ENCODE measurements at places on chromosomes 13 and 19. TPM values are rescaled to one million over a fixed set of nuclear protein-coding genes. Genes with fewer than 3 reads are reported as not detected.

The CRX gene
- total RNA-seq: not detected

The ZNF418 gene
- total RNA-seq: 8.8 TPM

The CGB1 gene
- not detected for total RNA-seq

The IZUMO1 gene
- 0.50 TPM for total RNA-seq

The MCF2L gene
- 50.4 TPM for total RNA-seq

The SSC5D gene
- total RNA-seq: 3.8 TPM

The SIGLECL1 gene
- not detected for total RNA-seq

- DNase-seq: no peak
- peaks cover 13% of the 10 kb centered on the region for H3K36me3 ChIP-seq
- H3K27me3 ChIP-seq: no peaks in the 10 kb centered on the region
- H3K4me3 ChIP-seq: no peak overlapping the region
These were observed 36.6 kb downstream of the ZSWIM4 start for GRCh38 chr19:13831537-13832467.

GRCh38 chr19:3782903-3783302 lies 3.3 kb downstream of the MATK start:
- no peak overlapping the region for H3K27ac ChIP-seq
- no peaks in the 10 kb centered on the region for H3K36me3 ChIP-seq
- no peak for DNase-seq
- no peak overlapping the region for H3K4me3 ChIP-seq
- peaks cover 6% of the 10 kb centered on the region for H3K27me3 ChIP-seq

DNA sequence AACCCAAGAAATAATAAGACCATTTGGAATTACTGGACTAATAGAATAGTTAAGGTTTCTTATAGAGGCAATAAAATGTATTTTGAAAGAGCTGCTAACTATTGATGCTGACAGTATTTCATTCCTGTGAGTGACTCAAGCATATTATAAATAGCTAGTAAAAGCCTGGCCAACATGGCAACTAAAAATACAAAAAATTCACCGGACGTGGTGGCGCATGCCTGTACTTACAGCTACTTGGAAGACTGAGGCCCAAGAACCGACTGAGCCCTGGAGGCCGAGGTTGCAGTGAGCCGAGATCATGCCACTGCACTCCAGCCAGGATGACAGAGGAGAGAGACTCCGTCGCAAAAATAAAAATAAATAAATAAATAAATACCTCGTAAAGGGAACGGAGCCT lies 5.4 kb upstream of the ICAM3 start:
- H3K4me1 ChIP-seq: no peaks in the 10 kb centered on the region
- no peak overlapping the region for H3K4me3 ChIP-seq
- no peak for DNase-seq
- no peak overlapping the region for H3K27ac ChIP-seq
- H3K36me3 ChIP-seq: peaks cover 4% of the 10 kb centered on the region

DNA sequence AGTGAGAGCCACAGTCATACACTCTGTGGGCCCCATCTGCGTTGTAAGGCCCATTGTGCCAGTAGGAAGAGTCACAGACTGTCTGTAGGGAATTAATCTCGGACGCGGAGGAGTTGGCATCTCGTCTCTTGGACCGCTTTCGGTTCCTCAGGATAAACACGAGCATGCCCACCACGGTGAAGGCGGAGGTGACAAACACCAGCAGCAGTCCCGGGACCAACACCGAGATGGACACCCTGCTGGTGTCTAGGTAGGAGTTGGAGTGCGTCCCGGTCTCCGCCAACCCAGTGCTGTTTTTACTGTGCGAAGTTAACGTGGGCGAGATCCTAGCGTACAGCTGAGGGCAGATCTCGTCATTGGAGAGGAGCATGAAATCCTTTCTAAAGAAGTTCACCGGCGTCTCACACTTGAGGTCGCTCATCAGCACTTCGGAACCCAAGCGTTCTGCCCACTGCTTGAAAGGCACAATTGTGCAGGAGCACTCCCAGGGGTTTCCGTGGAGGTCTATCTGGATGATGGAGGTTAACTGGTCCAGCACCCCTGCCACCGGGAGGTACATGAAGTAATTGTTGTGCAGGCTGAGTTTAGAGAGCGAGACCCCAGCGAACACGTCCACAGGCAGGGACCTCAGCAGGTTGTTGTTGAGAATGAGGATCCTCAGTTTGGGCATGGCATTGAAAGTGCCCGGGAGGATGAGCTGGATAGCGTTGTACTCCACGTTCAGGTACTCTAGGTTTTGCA lies 2.7 kb downstream of the SLITRK1 start:
- H3K27me3 ChIP-seq: peaks cover 25% of the 10 kb centered on the region
- H3K27ac ChIP-seq: no peak overlapping the region
- DNase-seq: no peak
- no peak overlapping the region for H3K4me3 ChIP-seq

DNA sequence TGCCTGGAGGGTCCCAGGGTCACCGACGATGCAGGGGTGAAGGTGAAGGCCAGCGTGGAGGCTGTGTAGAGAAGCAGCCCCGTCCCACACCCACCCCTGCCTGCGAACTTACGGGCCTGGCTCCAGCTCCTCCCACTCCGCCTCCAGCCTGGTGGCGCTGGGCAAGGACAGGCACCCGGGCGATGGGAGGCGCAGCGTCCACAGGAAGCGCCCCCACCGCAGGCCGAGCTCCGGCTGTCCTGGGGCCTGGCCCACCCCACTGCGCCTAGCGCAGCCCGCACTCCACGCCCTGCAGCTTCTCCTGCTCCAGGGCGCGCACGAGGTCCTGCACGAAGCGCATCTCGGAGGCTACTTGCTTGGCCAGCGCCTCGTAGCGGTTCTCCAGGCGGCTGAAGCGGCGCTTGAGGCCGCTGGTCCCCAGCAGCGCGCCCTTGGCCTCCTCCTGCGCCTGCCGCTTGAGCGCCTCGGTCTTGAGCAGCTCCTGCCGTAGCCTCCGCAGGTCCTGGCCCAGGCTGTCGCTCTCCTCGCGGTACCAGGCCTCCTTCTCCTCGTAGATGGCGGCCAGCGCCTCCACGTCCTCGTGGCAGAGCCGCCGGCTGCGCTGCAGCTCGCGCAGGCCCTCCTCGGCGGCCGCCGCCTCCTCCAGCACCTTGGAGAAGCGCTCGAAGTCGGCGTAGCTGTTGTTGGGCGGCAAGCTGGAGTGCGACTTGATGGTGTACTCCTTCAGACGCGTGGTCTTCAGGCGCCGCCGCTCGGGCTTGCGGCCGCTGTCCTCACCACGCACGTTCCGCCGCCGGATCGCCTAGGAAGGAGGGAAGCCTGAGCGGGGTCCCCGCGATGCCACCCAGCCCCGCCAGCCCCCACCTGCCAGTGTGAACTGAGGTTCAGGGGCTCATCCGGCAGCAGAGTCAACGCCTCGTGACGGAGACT lies 11.8 kb downstream of the DAPK3 start:
- no peaks in the 10 kb centered on the region for H3K27me3 ChIP-seq
- H3K4me1 ChIP-seq: peaks cover 8% of the 10 kb centered on the region
- peak overlapping the region; percentile 37 for H3K27ac ChIP-seq
- H3K4me3 ChIP-seq: no peak overlapping the region

DNA sequence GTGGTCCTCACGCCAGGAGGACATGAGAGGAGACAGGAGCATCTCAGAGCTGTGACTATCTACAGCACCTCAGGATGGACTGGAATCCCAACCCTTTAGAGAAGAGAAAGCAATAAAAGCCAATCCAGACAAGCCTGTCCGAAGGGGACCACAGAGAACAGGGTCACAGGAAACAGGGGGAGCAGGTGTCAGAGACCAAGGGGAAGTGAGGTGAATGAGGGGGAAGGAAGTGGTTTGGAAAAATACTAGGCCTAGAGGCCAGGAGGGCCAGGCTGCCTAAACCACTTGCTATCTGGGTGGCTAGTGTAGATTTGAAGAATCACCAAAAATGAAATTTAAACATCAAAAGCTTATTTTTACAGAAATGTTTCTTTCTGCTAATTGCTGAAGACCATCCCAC lies 16.2 kb downstream of the TMTC4 start:
- no peaks in the 10 kb centered on the region for H3K27me3 ChIP-seq
- no peak overlapping the region for H3K27ac ChIP-seq
- no peaks in the 10 kb centered on the region for H3K36me3 ChIP-seq

GRCh38 chr19:3370214-3370720 lies 3.9 kb downstream of the NFIC start:
- peak overlapping the region; percentile 99 for H3K27ac ChIP-seq
- no peaks in the 10 kb centered on the region for H3K36me3 ChIP-seq
- no peak for DNase-seq
- H3K4me3 ChIP-seq: peak overlapping the region; percentile 81
- H3K4me1 ChIP-seq: peaks cover 5% of the 10 kb centered on the region

DNA sequence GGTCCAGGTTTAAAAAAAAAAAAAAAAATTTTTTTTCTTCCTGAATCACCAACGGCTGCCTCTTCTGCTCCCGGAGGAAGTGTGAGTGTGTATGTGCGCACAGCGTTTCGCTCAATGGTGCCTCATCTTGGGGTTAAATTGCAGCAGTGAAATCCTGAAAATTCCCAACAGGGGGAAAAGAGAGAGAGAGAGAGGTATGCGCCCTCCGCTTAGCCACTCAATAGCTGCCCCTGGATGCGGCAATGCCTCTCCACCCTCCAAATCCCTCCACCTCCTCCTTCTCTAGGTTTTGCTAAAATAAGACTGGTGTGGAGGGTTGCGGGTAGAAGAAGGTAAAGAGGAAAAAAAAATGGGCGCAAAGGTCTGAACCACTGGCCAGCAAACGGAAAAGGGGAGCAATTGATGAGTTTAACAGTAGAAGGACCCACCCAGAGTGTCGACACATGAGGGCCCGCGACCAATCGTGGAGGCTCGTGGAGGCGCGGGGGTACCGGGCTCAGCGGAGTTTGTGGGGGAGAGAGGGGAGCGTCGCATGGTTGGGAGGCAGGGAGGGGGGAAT lies 853 bp upstream of the CACNA1A start:
- no peak overlapping the region for H3K4me3 ChIP-seq
- H3K27me3 ChIP-seq: peaks cover 10% of the 10 kb centered on the region
- peaks cover 5% of the 10 kb centered on the region for H3K4me1 ChIP-seq
- no peak overlapping the region for H3K27ac ChIP-seq
- H3K36me3 ChIP-seq: no peaks in the 10 kb centered on the region

DNA sequence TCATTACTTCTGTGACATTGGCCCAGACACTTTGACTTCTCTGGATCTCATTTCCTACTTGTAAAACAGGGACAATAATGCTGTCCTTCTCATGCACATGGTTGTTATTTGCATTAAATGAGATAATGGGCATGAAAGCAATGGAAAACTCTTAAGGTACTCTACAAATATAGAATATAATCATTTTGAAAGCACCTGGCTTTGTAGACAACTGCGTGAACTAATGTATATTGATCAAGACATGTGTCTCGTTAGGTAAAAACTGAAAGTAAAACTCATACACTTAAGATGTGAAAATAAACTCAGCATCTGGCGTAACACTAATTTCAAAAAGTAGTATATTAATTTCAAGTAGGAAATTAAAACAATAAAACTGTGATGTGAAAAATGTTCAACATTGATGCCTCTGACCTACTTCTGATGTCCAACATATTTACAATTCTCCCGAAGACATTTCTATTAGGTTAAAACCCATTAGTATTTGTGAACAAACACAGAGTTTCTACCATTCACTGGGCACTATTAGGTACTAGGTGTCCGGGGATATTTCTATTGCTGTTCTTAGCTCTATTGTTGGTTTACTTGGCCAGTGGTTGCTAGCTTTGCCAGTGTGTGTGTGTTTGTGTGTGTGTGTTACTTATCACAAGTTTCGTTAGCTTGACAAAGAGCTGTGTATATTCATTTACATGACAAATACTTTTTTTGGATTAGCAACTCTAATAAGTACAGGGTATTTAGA lies 220.5 kb downstream of the KCNRG start:
- DNase-seq: no peak
- no peak overlapping the region for H3K27ac ChIP-seq
- H3K36me3 ChIP-seq: no peaks in the 10 kb centered on the region
- no peak overlapping the region for H3K4me3 ChIP-seq

DNA sequence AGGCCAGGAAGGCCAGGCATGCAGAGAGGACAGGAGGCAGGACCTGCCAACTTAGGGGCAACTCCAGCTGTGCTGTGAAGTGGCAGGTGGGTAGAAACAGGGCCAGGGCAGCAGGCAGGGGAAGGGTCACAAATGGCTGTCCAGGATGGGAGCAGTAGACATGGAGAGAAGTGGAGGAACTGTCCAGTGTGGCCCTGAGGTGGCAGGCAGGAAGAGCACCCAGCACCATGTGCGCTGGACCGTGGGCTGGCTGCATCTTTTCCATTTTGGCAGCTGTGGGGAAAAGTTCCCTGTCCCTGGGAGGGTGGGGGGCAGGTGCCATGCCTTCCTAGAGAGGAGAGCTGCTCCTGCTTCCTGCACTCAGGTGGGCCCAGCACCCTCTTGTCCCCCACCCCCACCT lies 13.8 kb downstream of the DEDD2 start:
- H3K4me3 ChIP-seq: no peak overlapping the region
- peaks cover 76% of the 10 kb centered on the region for H3K36me3 ChIP-seq
- H3K4me1 ChIP-seq: peaks cover 9% of the 10 kb centered on the region
- no peaks in the 10 kb centered on the region for H3K27me3 ChIP-seq
- H3K27ac ChIP-seq: no peak overlapping the region
- no peak for DNase-seq

- H3K36me3 ChIP-seq: peaks cover 4% of the 10 kb centered on the region
- DNase-seq: no peak
- H3K27ac ChIP-seq: no peak overlapping the region
- no peaks in the 10 kb centered on the region for H3K27me3 ChIP-seq
- peaks cover 4% of the 10 kb centered on the region for H3K4me1 ChIP-seq
These were observed 87.3 kb upstream of the RAP2A start for GRCh38 chr13:97346561-97347254.

GRCh38 chr13:94331281-94331680 lies 148.2 kb downstream of the DCT start:
- no peak overlapping the region for H3K4me3 ChIP-seq
- no peaks in the 10 kb centered on the region for H3K36me3 ChIP-seq
- H3K4me1 ChIP-seq: peaks cover 35% of the 10 kb centered on the region
- no peaks in the 10 kb centered on the region for H3K27me3 ChIP-seq
- no peak for DNase-seq
- no peak overlapping the region for H3K27ac ChIP-seq

GRCh38 chr19:8129061-8129618 lies 20.3 kb downstream of the FBN3 start:
- H3K36me3 ChIP-seq: no peaks in the 10 kb centered on the region
- DNase-seq: no peak

GRCh38 chr19:57110592-57111328 lies 9.0 kb upstream of the USP29 start:
- H3K4me3 ChIP-seq: no peak overlapping the region
- H3K27ac ChIP-seq: no peak overlapping the region
- DNase-seq: no peak
- peaks cover 12% of the 10 kb centered on the region for H3K27me3 ChIP-seq
- H3K36me3 ChIP-seq: no peaks in the 10 kb centered on the region

GRCh38 chr13:64457976-64458375 lies 2772.2 kb downstream of the PCDH9 start:
- DNase-seq: no peak
- H3K4me3 ChIP-seq: no peak overlapping the region
- H3K36me3 ChIP-seq: no peaks in the 10 kb centered on the region
- no peaks in the 10 kb centered on the region for H3K4me1 ChIP-seq

DNA sequence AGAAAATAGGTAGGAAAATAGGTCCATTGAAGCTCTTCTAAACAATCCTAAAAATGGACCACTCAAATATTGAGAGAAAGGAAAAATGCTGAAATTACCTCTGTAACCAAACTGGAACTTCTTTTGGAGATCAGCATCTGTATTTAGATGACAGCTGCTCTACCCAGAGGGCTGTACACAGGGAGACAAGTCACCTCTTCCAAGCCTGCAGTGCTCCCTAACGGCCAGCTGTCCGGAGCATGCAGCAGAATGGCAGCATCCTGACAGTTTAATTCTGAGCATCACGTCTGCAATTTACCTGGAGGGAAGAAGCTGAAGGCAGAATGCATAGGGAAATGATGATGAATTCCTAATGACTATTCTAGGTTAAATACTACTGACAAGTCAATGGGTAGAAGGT lies 62.8 kb upstream of the DIAPH3 start:
- no peaks in the 10 kb centered on the region for H3K36me3 ChIP-seq
- H3K4me3 ChIP-seq: no peak overlapping the region
- no peaks in the 10 kb centered on the region for H3K4me1 ChIP-seq

Data from heart left ventricle (tissue), 16 donors.